ENCODE measurements at places on chromosomes 5 and 9.

- DNase-seq: no peak
Measured at GRCh38 chr9:95725045-95725444, 150.4 kb upstream of the ERCC6L2 start.

- no peak for DNase-seq
Measured at GRCh38 chr5:124587280-124587679, 159.2 kb downstream of the ZNF608 start.

- no peak for DNase-seq
Measured at GRCh38 chr9:136060671-136061371, 34.3 kb downstream of the NACC2 start.

- no peak for DNase-seq
Measured at GRCh38 chr9:74810200-74810599, 77.5 kb downstream of the TRPM6 start.

DNA sequence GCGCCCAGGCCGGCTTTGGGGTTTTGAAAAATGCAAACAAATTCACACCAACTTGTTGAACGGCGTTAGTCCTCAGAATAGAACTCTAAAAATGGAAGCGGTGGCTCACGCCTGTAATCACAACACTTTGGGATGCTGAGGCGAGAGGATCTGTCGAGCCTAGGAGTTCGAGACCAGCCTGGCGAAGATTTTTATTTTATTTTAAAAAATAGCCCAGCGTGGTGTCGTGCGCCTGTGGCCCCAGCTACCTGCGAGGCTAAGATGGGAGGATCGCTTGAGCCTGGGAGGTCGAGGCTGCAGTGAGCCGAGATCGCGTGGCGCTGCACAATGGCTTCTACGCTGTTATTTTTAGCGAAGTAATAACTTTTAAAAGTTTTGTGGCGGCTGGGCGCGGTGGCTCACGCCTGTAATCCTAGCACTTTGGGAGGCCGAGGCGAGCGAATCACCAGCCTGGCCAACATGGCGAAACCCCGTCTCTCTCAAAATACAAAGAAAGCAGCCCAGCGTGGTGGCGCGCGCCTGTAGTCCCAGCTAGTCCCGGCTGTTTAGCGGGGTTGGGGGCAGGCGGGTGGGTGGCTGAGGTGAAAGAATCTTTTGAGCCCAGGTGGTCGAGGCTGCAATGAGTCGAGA, 694 bp upstream of the PLIN2 start:
- DNase-seq: peak; percentile 29

DNA sequence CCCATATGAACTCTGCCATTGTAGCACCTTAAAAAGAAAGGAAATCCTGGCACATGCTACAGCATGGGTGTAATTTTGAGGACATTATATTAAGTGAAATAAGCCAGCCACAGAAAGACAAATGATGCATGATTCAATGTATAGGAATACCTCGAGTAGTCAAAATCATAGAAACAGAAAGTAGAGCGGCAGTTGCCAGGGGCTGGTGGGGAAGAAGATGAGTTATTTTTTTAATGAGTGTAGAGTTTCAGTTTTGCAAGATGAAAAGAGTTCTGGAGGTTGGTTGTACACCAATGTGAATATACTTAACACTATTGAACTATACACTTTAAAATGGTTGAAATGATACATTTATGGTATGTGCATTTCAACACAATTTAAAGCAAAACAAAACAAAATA, 133.0 kb downstream of the ZDHHC21 start:
- peak; percentile 2 for DNase-seq

DNA sequence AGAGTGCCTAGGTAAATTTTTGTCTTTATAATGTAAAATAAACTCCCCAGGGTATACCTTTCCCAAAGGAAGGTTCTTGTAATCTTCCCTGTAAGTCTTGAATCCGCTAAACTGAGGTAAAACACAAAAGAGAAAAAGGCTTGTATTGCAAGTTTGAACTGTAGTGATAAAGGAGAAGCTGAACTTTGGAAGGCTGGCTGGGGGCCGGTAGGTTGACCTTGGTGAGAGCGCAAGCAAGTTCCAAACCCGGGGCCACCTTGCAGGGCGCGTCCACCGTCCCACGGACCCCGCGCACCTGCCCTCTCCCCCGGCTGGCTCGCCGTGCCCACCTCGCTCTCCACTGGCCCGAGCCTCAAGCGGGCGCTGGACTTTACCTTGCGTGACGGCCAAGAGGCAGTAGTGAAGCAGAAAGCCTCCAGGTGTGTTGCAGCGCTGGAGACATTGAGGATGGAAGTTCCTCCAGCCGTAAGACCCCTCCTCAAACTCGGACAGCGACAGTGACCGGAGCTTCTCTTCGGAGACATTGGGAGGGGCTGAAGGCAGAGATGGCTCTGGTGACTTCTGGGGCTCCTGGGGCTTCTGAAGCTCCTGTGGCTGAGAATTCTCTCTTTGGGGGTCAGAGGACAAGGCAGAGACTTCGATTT, 428 bp downstream of the SLCO4C1 start:
- DNase-seq: no peak

- no peak for DNase-seq
Measured at GRCh38 chr9:87573841-87574342, 76.2 kb downstream of the DAPK1 start.

- no peak for DNase-seq
Measured at GRCh38 chr9:125409637-125410521, 148.3 kb downstream of the GAPVD1 start.

DNA sequence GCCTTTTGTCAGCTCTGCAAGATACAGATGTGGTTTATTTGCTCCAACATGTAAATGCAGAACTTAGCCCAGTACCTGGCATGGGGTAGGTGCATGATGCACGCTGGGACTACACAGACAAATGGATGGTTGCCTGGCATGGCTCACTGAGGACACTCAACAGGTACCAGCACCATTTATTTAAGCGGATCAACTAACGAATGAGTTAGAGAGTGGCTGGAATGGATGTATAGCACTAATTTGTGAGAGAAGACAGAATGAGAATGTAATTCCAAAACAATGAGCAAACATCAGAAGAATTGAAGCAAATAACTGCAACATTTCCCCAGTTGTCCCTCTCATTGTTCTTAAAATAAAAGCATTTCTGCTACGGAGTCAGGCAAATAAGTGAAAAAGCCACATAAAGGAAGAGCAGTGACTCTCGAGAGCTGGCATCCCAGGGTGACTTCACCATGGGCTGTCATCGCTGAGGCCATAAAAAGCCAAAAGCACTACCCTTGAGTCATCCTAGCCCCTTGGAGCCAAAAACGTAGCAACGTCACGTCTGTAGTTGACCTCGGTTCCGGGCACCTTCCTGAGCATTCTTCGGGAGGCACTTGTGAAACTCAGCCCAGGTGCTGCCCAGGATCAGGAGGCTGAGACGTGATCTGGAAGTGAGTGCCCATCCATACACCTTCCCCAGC, 290.3 kb downstream of the NSG2 start:
- no peak for DNase-seq

DNA sequence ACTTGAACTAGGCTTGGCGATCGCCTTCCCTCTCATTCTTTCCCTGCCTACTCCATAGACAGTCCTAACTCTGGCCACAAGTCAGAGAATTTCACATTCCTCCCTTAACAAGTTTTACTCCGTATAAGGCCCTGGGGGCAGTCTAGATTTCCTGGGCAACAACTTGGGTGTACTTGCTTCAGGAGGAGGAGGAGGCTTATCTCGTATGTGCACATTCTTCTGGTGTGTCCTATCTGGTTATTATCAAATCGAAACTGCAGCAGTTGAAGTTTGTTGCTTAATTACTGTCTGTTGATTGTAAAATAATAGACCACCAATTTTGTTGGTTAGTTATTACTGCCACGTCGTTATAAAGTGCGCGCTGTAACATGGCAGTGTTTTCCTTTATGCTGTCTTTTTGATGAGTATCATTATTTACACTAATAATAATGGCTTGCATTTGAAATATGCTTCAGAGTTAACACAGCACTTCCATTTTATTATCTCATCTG, 42.0 kb downstream of the PIP5K1B start:
- DNase-seq: no peak

DNA sequence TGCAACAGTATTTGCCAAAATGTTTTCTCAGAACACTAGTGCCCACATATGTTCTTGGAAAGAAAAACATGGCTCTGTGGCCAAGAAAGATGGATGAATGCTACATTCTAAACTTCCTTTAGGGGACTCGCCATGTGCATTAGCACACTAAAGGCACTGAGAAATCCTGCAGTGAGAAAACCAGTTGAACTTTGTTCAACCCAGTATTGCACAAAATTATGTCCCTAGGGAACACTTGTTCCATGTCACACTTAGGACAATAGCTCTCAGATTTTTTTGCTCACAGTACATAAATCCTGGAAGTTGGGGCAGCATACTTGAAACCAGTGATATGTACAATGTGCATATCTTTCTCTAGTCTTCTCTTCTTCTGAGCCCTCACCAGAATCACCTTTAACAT, 96.6 kb downstream of the ADRB2 start:
- no peak for DNase-seq

GRCh38 chr5:134550271-134551214, 25.1 kb downstream of the JADE2 start:
- DNase-seq: no peak

DNA sequence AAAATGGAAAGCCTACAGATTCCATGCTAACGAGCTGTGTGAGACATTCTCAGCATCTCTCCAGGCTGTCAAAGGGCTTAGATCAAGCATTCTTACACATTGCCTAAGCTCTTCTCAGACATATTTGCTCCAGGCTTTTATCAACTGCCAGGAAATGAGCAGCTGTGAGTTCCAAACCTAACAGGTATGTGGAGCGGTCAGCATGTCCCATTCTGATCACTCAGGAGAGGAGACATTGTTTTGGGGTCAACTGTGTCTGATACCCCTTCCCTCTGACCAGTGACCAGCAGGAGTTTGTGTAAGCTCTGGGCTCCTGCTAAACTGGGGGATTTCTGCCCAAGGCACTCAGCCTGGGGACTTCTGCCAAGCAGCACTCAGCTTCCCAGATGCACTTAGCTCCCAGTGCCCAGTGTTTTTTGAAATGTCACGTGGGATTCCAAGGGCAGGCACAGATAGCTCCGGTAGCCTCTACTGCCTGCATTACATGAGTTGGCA, 229.1 kb downstream of the SEC61B start:
- DNase-seq: no peak

- no peak for DNase-seq
Measured at GRCh38 chr5:76691467-76692273, 24.3 kb upstream of the F2R start.

GRCh38 chr5:78501411-78502352, 141.3 kb downstream of the SCAMP1 start:
- DNase-seq: no peak

DNA sequence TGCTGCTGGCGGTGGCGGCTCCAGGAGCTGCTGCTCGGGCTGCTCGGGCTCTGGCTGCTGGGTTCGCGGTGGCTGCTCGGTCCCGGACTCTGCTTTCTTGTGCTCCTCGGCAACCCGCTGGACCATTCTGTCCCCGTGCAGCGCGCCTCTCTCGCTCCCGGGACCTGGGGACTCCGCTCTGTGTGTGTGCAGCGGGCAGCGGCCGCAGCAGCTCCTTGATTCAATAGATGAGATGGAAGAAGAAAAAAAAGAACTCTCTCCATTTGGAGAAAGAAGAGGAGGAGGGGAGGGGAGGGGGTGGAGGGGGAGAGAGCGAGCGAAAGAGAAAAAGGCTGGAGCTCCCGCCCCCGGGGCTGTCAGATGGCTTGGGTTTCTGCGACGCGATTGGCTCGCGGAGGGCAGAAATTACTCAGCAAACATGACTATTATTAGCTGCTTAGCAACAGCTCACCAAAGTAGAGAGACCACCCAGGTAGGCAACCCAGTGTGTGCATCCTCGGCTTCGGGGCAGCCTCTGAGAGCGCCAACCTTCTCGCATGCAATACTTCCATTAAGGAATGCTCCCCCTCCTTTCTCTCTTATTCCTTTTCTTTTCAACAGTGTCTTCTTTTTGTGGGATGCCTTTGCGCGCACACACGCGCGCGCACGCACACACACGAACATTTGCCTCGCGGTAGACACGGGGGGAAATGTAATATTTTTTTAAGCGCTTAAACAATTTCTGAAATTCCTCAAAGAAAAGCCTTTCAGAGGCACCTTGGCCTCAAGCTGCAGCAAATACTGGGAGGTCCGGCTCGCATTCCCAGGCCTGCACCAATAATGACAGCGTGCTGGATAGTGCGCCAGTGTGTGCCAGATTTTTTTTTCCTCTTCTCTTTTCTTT, 7.6 kb downstream of the PTCH1 start:
- no peak for DNase-seq

DNA sequence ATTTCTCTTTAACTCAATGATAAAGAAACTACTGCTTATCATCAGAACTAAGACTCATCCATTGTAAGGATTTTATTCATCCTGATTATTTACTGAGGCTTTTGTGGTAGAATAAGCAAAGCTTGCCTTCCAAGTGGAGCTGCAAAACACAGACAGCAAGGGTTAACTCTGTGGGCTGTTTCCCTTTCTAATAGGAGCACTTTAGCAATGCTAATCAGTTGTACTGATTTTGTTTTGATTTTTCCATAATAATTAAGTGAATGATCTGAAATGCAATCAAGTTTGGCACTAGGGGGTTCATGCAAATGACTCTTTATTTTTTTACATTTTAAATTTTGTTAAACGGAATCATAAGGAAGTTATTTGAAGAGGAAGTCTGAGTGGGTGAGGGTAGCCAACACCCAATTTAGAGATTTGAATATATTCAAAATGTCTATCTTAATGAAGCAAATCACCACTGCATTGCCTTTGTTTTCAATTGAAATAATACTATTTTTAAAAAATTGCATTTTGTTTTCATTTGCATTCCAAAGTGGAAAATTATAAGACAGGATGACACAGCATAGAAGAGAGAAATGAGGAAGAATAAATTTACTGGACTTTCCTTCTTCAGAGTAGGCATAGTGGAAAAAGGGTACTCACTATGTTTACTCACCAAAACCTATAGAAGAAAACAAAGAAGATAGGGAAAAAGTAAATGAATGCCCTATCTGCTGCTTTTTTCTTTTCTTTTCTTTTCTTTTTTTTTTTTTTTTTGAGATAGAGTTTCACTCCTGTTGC, 36.6 kb downstream of the MEGF10 start:
- no peak for DNase-seq

GRCh38 chr5:86878250-86878649, 260.5 kb downstream of the COX7C start:
- DNase-seq: no peak

DNA sequence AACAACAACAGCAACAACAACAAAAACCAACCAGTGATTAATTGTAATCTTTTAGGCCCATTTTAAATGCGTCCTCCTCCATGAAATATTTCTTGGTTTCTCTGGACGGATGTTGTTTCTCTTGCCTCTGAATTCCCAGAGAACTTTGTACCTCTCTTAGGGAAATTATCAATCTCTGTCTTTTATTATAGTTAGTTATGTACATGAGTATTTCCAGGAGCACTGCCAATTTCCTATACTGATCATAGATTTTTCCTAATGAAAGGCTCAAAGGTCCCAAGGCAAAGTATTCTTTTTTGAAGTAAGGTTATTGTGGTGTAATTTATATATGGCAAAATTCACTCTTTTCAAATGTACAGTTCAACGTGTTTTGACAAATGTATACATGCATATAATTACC, 20.4 kb upstream of the PALM2AKAP2 start:
- DNase-seq: no peak

GRCh38 chr5:150521522-150521817, 13.5 kb downstream of the NDST1 start:
- no peak for DNase-seq

GRCh38 chr5:144522698-144523097, 352.0 kb downstream of the KCTD16 start:
- no peak for DNase-seq

GRCh38 chr5:5558102-5558501, 135.6 kb downstream of the ICE1 start:
- DNase-seq: no peak
